ENCODE measurements at places on chromosomes 11 and 22.

- DNase-seq, result no peak
Observed at GRCh38 chr11:21933095-21933494, 259.8 kb upstream of the ANO5 start.

- DNase-seq, result no peak
Observed at GRCh38 chr11:63612181-63612580, 2.1 kb downstream of the PLAAT3 start.

DNA sequence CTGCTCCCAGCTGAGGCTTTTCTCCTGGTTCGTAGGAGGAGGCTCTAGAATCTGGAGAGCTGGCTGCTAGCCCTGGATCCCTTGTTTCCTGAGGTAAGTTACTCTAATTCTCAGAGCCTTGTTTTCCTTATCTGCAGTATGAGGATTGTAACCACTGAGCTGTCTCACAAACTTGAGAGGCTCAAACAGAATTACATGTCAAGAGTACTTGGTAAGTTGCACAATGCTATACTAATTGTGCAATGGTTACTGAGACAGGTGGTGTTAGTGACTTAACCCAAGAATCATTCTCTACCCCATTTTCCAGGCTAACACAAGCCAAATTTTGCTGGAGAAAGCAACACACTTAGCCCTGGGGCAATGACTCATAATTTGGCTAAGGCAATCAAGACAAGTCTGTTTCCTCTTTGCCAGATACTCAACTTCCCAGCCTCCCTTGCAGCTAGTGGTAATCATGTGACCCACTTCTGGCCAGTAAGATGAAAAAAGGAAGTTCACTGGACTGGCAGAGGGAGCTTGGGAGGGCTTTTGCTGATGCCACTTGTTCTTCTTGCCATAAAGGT is 348.0 kb downstream of the TENM4 start:
- DNase-seq, result no peak

- no peak for DNase-seq
Observed at GRCh38 chr11:72602250-72602904, 71.8 kb downstream of the PDE2A start.

DNA sequence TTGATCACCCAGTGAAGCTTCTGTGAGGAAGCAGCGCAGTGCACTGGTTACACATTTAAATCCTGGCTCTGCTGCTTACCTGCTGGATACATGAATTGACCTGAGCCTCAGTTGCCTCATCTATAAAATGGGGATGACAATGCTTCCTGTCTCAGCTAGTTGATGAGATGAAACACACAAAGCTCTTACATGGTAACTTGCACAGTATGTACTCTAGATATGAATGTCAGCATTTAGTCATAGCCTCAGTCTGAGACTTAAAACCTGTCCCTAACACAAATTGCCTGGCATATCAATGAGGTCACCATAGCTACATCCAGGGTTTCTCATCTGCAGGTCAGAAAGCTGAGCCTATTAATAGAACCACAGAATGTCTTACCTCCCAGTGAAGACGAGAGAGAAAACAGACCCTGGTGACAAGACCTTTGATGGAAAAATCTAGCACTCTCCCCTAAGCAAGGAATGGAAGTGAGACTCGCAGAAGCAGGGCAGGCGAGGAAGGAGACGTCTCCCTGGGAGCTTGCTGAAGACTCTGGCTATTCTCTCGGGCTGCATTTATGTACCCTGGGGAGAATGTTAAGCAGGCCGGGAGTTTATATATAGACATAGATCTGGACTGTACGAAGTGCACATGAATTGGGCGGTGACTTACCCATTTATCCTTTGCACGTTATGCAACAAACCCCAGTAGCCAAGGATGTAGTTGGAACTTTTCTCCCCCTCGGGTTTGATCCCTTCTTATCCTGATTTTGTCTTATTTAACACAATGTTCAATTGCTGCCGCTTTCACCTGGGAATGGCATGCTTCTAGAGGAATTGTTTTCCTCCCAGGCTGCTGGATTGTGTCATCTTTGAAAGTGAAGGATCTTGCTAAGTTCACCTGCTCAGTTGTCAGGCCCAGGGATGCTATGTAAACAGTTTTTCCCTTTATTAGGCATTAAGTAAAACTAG is 18.0 kb downstream of the SDHAF2 start:
- DNase-seq, result no peak

DNA sequence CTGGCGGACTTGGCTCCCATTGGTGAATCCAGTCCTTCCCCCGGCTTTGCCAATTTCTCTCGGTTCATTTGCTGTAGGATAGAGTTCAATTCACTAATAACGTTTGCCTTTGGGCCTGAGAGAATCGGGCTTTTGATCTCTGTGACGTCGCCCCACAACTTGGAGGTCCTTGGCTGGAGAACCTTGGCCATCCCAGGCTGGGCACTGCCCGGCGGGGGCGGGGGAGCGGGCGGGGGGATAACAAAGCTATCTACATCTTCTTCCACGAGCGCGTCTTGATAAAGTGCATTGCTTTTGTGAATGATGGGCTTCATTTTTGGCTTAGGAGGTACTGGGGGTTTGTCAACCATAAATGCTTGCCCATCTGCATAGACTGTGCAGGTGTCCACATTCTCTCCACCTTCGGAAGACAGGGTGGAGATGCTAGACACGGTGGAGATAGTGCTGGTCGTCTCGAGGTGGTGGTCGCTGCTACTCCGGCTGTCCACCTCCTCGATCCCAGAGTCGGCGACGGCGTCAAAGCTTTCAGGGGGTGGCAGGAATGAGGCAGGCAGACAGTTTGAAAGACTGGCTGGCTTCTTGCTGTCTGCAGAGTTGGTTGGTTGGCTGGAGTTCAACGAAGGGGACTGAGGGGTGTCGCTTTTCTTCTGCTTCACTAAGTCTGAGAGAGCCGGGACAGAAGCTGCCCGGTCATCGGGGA is 87.1 kb downstream of the CTTN start:
- no peak for DNase-seq
